ENCODE measurements at places on chromosomes 11 and 22.
A peak's percentile ranks its signal among the peaks of the same experiment; 100 is the strongest.

- DNase-seq = peak; percentile 53
These were observed 2.4 kb downstream of the PAFAH1B2 start for GRCh38 chr11:117146521-117146920.

DNA sequence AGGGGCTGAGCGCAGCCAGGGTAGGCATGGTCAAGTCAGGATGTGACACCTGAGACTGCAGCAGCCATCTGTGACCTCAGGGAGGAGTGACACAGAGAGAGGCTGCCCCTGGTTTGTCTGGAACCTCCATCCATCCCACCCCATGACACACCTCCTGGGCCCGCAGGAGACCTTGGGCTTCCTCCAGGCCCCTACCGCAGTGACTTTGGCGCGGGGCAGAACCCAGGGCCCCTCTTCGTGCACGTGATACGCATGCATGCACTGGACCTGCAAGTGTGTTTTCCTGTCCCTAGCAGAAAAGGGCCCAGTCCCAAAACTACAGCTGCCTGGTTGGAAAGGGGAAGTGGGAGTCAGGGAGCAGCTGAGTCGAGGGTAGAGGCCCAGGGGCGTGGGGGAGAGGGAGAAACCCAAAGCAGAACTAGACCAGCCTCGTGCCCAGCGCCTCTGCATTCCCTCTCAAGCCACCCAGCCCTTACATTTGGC is 7.9 kb upstream of the CYTH4 start:
- DNase-seq = no peak

DNA sequence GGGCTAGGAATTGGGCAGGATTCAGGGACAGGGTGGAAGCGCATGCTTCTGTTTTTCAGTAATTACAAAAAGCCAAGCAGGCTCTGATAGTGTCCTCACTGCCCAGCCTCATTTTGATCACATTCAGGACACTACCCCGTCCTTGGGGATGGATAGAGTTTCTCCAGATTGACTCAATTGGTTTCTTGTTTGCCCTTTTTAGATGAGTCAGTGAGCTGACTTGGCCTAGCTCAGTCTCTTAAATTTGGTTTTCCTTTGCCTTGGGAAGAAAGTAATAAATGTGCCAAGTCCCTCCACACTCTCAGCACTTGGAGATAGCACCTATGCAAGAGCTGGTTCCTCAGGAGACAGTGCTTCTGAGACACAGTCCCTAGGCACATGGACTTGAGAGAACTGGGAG is 25.5 kb downstream of the DKK3 start:
- peak; percentile 55 for DNase-seq

GRCh38 chr22:39181778-39182177 is 29.3 kb upstream of the CBX7 start:
- DNase-seq = no peak
